Fibroblast of pulmonary artery (primary cell): ENCODE measurements at places on chromosomes 7 and 10.

GRCh38 chr7:103902917-103903316 lies 86.5 kb downstream of the RELN start:
- no peak for DNase-seq

DNA sequence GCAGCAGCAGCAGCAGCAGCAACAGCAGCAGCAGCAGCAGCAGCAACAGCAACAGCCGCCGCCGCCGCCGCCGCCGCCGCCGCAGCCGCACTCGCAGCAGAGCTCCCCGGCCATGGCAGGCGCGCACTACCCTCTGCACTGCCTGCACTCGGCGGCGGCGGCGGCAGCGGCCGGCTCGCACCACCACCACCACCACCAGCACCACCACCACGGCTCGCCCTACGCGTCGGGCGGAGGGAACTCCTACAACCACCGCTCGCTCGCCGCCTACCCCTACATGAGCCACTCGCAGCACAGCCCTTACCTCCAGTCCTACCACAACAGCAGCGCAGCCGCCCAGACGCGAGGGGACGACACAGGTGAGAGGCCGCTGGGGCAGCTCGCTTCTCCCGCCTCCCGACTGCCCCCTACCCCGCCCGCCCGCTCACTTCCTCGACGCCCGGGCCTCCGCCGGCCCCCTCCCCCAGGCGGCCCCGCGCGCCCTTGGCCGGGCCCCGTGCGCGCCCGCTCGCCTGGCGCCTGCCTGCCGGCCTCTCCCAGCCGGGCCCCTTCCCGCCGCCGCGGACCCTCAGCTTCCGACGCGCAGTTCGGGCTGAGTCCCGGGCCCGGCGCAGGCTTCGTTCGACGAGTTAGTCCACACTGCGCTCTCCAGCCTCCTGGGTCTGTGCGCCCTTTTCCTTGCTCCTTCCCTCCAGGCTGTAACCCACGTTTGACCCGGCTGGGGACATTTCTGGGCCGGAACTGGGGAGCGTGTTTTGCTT lies 882 bp downstream of the DLX6 start:
- peak; percentile 16 for DNase-seq

DNA sequence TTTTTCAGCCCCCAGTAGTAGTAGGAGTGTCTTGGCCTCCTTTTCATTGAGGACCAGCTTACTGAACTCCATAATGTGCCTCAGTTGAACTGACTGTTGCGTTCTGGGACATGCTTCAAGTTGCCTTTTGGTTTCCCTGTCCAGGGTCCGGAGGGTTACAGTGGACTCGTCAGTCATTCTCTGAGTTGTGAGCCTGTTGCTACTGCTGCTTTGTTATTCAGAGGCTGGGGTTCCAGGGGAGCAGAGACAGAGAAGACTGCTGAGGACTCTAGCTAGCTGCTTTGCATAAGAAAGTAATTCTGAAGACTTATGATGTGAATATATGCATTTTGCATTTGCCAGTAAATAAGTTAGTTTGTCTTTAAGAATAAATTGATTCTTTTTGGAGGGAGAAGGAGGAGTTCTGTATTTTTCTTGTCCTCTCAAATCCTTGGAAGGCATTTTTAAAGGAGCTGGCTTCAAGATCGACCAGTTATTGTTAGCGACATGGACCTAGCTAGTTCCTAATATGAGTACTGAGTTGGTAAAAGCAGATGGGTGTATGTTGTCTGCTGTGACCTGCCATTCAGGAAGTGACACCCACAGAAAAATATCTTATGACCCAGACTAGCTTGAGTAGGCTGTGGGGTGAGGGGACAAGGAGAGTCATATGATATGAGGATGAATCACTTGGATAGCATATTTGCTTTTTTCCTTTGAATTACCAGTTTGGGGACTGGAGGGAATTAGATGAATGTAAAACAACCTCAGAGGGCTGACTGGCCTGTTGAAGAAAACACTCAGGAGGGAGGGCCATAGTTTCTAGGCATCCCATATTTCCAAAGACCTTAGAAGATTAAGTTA lies 8.3 kb downstream of the PI4K2A start:
- DNase-seq: peak; percentile 87

GRCh38 chr7:122301858-122302760 lies 2.4 kb downstream of the FEZF1 start:
- DNase-seq: no peak

GRCh38 chr10:101767600-101767945 lies 8.3 kb downstream of the FGF8 start:
- DNase-seq: no peak

DNA sequence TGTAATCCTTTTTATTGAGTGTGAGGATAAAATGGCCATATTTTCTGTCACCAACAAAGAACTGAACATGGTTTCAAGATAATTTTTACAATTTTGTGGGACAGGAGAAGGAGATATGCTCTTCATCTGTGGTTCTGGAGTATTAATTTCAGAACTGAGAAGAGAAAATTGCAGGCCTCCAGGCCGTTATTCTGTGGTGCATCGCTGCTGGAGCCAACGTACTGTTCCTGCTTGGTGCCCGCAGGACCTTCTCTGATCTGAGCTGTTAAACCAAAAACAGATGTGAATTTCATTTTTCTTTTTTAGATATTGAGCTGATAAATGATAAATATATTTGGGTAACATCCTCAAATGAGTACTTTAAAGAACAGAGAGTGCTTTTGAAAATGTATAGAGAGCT lies 63.9 kb downstream of the IKZF1 start:
- DNase-seq: no peak

- no peak for DNase-seq
These were observed 171.4 kb downstream of the PTN start for GRCh38 chr7:137172105-137172590.
